Esophagus mucosa (tissue), 1 donor: ENCODE measurements at places on chromosomes 12 and 14. TPM values are rescaled to one million over a fixed set of nuclear protein-coding genes. Genes with fewer than 3 reads are reported as not detected.

DNA sequence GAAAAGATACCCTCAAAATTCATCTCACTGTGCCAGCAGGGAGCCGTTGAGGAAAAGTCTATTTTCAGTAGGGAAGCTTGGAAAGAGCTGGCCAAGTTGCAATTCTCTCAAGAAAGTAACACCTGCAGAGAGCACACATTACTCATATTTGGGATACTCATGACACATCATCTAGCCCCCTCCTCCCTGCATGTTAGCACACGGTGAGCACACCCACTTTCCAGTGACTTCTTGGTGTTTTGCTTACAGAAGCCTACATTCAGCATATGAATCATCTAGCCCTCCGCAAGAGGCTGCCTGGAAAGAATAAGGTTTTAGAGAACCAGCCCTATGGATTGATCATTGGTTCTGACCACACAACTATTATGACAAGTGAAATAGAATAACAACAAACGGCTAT lies 124.5 kb downstream of the PTPRO start:
- peak; percentile 59 for ATAC-seq

DNA sequence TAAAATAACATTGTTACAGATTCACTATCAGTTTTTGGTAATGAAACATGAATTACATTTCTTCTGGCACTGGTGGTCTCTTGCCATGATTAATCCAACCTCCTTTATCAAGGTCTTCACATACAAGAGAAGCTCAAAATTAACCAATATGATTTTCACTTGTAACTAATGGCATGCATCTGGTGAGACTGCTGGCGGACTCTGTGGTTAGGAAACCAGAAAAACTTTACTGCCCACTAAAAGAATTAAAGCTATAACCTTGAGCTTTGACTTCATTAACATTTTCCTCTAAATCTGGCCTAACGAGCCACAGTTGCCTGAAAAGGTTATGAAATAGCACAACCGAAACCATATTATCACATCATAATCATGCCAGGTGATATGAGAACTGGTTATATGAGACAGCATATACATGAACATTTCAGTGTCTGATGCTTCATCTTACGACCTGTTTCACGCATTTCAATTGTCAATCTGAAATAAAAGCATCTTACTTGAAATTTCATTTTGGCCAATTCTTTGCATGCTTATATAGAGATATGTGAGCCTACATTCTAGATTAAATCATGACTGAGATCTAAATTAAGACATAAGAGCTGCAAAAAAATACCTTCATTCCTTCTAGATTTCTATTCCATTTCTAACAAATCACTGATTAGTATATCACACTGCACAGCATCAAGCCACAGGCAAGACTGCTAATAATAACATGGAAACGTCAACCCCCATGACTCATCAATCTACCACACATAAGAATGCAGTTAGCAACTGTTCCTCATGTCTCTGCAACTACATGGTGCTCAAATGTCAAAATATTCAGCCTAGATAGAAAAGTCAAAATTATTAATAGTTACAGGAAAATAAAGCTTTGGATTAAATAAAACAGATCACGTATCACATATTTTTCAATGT lies 89.3 kb downstream of the OSBPL8 start:
- ATAC-seq = peak; percentile 83

GRCh38 chr14:21093769-21094681 lies 4.4 kb downstream of the ZNF219 start:
- no peak for ATAC-seq

- no peak for ATAC-seq
These were observed 1.9 kb upstream of the KDM2B start for GRCh38 chr12:121582583-121583333.

DNA sequence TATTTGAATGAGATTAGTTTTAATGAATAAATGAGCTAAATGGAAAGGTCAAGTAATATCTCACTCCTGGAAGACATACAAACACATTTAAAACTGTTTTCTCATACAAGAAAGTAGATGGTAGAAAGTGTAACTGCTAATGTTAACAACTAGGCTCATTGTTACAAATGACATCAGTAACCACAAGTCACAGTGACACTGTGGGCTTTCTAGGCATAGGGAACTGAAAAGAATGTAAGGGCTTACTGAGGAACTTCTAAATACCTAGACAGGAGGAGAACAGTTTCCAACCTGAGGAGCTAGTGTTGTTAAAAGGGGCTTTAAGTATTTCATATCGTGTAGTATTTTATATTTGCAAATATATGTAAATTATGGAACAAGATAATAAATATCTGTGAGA lies 17.5 kb upstream of the ERGIC2 start:
- ATAC-seq = no peak

GRCh38 chr14:60771117-60771516 lies 36.6 kb downstream of the MNAT1 start:
- ATAC-seq = no peak

DNA sequence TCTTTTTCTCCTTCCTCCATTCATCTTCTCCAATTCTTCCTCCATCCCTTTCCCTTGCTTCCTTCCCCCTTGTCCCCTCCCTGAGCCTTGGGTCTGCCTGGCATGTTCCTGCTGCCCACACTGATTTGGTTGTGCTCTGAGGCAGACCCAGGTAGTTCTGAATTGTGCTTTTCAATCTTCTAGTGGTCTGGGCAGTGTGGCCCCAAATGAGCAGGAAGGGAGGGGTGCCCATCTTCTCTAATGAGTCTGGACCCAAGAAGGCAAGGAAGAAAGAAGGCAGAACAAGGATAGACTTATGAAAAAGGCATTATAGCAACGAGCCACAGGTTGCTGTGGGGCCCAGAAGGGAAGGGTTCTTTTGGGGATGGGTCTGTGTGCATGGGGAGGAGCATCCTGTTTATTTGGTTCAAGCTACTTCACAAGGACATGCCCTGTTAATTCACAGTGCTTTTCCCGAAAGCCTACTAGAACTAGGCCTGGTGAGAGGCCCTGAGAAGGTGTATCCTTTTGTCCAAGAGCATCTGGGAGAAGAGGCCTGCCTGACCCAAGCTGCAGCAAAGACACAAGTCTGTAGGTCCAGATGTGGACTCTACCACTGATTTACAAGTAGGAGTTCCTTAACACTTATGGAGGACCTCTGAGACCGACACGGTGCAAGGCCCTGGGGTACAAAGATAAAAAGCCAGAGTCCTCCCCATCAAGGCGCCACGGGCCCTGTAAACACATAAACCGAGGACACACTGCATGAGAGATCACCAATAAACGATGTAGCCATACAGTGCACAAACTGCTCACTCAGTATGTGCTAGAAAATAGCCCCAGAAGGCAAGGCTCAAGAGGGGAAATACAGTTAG lies 1.1 kb upstream of the SUSD6 start:
- ATAC-seq = no peak

DNA sequence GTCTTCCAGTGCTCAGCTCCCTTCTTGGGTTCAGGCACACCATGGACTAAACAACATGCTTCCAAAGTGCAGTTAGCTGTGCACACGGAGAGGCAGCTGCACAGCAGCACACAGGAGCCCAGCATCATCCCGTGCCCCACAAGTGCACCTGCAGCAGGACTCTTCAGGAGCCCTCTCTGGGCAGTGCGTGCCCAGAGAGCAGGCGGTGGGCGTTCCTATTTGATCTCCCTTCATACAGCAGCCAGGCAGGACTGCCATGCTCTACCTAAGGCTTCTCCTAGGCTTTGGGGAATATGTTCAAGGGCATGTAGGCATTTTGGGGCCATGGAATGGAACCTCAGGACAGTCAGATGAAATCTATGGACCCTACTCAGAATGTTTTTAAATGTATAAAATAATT lies 35.5 kb downstream of the ANO2 start:
- no peak for ATAC-seq

- ATAC-seq = no peak
These were observed 234.1 kb upstream of the PLXNC1 start for GRCh38 chr12:93914281-93914680.

DNA sequence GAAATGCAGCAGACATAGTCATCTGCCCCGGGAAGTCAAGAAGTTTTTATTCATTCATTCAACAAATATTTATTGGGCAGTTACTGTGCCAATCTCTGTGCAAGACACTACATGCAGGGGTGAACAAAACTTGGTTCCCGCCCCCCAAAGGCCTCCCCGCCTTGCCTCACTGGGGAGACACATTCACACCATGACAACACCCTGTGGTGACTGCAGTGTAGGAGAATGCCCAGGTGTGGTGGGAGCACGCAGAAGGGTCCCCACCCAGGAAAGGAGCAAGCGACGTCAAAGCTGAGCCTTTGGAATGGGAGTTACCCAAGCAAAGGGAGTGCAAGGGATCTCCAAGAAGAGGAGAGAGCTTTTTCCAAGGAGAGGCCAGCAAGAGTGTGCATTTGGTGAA lies 1.6 kb upstream of the AQP6 start:
- ATAC-seq = peak; percentile 23

The TRIM9 gene
- 0.32 TPM for total RNA-seq

The SERPINA12 gene
- total RNA-seq = not detected

The LRP10 gene
- 173 TPM for total RNA-seq
